ENCODE measurements at places on chromosomes 4 and X.

DNA sequence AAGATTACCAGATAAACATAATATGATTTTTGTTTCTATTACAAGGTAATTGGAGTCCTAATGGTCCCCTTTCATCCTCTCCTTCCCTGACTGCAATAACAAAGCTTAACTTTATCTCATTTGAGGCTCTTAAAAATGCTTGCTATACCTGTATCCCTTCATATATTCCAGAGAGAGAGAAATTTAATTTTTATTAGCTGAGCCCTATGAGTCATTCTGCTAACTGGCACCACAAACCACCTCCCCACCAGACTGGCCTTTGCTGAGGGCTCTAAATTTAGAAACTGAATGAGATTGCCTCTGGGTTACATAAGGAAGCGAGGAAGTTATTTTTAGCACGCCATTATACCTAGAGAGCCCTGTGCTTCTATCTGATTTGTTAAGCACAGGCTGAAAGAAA lies 27.4 kb downstream of the CBLL2 start:
- DNase-seq = peak; percentile 83

- peak; percentile 31 for DNase-seq
Measured at GRCh38 chr4:30912098-30912714, 192.0 kb downstream of the PCDH7 start.

DNA sequence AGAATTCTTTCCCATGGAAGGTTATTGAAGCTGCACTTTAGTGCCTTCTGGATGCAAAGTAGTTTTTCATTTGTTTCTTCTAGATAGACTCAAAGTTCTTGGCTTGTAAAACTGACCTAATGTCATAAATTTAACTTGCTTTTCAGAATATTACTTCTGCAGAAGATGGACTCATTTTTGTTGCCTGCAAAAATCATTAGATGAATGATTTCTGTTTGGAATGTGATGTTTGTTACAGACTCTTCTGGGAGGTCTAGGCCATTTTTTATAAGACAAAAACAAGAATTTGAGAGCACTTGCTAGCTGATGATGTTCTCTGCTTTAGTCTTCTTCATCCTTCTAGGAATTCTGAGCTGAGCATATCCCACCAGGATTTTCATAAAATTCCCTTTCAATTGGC lies 308.6 kb upstream of the GIMD1 start:
- DNase-seq = no peak

- DNase-seq = peak; percentile 48
Measured at GRCh38 chr4:98482847-98483806, 175.3 kb downstream of the TSPAN5 start.

DNA sequence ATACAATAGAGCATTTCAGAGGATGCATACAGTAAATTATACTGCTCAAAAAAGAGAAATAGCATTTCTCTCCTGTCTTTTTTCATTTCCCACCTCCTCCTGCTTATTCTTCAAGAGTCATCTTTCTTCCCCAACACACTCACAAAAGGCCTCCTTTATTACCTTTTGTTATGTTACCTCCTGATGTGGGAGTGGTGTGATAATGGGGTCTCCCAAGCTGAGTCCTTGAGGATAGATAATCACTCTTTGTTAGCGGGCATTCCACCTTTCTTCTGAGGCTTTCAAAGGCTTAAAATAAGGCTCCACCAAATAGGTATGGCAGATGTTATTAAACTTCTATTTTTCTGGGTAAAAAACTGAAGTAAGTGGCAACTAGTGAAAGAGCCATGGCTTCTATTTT lies 159.8 kb downstream of the CPEB2 start:
- no peak for DNase-seq

DNA sequence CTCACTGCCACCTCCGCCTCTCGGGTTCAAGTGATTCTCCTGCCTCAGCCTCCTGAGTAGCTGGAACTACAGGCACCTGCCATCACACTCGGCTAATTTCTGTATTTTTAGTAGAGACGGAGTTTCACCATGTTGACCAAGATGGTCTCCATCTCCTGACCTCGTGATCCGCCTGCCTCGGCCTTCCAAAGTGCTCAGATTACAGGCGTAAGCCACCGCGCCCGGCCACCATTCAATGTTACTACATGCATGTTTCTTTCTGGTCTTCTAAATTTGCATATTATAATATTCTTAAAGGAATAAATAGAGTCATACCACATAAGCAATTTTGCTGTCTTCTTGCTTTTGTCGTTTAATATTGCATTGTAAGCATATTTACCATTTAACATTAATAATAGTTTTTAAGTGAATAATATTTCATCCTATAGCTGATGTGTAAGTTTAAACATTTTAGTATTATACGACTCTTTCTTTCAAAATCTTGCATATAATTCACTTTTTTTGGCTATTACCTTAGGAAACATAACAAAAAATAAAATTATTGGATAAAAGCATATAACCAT lies 1270.4 kb downstream of the ADGRL3 start:
- no peak for DNase-seq

DNA sequence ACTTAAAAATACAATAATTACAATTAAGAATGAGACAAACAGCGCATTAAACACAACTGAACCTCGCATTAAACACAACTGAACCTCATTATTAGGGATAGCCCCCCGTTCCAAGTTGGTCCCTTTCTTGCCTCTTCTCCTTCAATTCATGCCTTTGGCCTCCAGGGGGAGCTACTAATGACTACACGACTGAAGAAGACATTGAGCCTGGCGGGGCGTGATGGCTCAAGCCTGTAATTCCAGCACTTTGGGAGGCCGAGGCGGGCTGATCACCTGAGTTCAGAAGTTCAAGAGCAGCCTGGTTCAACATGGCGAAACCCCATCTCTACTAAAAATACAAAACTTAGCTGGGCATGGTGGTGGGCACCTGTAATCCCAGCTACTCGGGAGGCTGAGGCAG lies 56.4 kb upstream of the NWD2 start:
- no peak for DNase-seq

Data from fibroblast of skin of scalp (primary cell).